ENCODE measurements at places on chromosomes 6 and 20.

GRCh38 chr6:153149891-153150290 lies 18.8 kb upstream of the RGS17 start:
- DNase-seq: no peak

GRCh38 chr6:4323322-4323721 lies 187.9 kb upstream of the ECI2 start:
- no peak for DNase-seq

- DNase-seq: no peak
Observed at GRCh38 chr6:132253211-132253610, 148.1 kb downstream of the MOXD1 start.

DNA sequence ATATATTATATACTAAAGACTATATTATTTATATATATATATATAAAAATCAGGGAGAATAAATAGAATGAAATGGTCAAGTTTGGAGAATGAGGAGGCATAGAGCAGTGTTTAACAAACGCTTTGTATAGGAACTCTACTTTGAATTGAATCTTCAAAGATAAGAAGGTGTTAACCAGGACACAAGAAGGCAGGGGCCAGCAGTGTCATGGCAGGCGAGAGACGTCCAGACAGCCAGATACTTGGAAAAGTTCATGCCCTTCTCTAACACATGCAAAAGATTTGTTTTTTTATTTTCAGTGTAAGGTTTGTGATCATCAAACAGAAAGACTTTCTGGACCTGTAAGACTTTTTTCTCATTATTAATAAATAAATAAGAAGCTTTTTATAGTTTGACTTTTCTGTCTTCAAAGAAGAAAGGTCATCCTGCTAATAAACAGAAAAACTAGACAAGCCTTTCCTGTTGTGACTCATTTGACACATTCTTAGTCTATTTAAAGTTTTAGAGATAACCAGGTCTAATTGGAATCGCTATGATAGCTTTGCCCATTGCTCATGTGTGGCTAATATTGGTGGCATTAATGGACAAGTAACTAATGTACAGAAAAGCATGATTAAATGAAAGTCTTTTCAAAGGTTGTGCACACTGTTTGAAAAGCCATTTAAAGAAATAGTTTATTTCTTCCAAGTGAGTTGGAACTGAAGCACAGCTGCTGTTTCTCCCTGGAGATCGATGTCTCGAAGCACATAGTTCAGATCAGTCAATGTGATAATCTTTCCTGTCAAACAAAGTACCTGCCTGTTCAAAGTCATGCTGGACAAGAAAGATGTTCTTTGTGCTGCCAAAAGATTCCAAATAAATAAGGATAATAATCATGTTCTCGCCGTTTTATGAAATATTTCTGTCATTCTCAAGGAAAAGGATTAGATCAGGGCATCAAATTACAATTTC lies 420.4 kb upstream of the OPRM1 start:
- DNase-seq: no peak

DNA sequence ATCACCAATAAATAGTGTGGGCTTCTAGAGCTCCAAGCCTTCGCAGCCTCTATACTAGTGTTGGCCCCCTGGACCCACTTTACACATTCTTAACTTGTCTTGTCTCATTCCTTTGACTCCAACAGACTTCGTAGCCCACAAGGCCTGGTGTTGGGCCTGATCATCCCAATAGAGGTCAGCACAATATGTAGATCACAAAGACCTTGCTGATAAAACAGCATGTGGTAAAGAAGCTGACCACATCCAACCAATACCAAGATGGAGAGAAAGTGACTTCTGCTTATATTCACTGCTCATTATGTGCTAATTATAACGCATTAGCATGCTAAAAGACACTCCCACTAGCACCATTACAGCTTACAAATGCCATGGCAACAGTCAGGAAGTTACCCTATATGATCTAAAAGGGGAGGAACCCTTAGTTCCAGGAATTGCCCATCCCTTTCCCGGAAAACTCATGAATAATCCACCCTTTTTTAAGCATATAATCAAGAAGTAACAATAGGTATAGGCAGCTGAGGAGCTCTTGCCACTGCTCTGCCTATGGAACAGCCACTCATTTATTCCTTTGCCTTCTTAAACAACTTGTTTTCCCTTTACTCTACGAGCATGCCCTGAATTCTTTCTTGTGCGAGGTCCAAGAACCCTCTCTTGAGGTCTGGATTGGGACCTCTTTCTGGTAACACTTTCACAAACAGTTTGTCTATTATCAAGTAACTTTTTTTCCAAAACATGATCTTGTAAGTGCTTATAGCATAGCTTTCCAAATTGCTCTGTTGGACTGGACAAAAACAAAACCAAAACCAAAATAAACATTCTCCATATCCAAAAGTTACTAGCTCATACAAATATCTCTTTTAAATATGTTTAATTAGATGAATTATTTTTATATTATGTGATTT lies 54.6 kb upstream of the ECHDC1 start:
- DNase-seq: no peak

- DNase-seq: no peak
Observed at GRCh38 chr6:129954749-129955431, 63.5 kb upstream of the L3MBTL3 start.

DNA sequence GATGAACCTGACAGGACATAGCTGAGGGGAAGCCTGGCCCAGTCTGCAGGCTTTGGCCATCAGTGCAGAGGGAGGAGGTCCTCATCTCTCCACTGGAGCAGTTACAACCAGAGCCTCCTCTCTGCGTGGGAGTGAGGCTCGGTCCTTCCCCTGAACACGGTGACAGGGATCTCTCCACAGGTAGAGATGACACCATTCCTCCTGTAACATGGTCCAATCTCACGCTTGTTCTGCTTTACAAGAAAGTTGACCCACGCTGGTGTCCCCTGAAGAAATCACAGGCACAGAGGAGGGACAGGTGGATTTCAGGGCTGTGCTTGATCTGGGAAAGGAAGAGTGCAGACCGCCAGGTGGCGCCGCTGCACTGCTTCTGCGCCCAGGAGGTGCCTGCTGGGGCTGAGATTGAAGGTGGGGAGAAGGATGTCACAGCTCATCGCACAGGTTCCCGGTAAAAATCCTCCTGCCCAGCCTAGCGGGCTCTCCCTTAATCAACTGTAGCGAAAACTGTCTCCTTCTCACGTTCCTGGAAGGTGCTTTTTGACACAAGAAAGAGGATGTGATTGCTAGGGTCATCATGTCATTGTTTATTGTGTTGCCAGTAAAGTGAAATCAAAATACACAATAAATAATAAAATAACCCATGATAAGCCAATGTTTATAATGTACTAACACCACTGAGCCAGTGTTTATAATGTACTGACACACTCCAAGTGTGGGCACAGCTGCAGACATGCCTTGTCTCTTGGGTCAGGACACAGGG lies 20.4 kb downstream of the HLA-G start:
- peak; percentile 63 for DNase-seq

DNA sequence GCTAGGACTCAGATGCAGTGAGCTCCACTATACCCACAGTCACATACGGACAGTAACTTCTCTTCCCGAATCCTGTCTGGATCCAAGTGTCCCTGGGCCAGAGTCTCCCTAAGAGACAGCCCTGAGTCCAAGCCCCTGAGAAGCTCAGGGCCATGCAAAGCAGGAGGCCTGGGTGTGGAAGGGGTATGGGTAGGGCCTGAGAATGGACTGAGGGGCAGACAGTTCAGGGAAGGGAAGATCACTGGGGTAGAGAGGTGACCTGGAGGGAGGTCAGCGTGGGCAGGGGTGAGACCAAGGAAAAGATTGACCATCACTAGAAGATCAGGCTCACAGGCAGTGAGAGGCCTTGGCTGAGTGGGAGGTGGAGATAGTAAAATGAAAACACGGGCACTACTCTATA lies 8.8 kb downstream of the RPS6KA2 start:
- DNase-seq: no peak

DNA sequence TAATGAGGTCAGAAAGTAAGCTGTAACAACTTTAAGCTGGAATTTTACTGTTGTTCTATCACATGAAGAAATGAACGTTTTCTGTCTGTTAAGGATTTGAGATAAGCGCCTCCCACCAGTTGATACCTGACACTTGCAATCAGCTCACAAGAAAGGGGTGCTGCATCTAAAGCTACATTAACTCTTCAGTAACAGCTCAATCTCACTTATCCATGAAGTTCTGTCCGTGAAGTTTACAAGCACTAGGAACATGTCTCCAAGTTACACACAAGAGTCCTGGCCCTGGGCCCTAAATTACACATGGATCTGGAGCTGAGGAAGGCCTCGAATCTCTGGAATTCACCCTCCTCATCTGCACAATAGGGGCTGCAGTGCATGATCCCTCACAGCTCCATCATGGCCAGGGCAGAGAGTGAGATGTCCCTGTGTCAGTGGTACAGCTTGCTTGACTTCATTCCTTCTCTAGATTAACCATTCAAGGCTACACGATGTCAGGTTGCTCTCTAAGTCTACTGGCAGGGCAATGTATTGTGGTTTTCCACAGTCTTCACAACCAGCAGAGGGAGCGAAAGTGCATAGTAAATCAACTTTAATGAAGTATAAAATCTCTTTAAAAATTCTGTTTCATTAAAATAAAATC lies 182.4 kb upstream of the MCHR2 start:
- peak; percentile 8 for DNase-seq

- no peak for DNase-seq
Observed at GRCh38 chr20:16555754-16556153, 17.5 kb downstream of the KIF16B start.

GRCh38 chr6:31715022-31715958 lies at the start of gene LY6G6D:
LY6G6D (plus strand) TSS chr6:31715348; CDS start chr6:31715356, 8 bp downstream.
- no peak for DNase-seq

GRCh38 chr6:166121726-166122125 lies 45.9 kb downstream of the TBXT start:
- DNase-seq: no peak

DNA sequence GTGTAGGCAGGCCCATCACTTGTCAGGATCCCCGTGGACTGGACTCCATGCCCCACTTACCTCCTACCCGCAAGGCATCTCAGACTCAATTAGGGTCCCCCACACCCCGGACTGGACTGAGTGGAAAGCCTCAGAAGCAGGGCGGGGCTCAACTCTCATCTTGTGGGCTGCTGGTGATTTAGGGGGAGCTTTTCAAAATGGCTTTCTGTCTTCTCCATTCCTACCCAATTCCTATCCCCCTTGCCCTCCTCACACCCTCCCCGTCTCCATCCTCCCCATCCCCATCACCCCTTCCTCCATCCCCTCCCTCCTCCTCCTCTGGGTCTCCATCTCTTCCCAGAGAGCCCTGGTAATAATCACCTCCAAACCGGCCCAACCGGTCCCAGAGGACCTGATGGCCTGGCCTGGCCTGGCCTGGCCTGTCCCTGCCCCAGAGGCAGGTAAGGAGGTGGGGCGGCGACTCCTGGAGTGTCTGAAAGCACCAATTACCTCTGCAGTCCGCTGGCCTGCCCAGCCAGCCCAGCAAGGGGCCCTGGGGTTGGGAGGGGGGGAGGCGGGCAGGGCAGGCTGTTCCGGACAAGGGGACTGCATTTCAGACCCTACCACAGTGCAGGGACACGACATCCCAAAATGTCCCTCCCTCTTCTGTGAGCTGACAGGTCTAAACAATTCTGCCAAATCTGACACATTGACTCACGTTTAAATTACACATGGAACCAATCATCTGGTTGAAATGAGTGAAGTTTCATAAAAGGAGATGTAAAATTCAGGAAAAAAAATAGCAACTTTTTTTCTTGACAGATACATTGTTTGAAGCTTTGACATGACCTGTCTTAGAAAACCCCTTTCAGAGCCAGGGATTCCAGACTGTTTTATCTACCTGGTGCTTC lies 24.8 kb downstream of the MAFB start:
- DNase-seq: no peak

GRCh38 chr6:157346373-157346772 lies 23.1 kb upstream of the TMEM242 start:
- DNase-seq: no peak

DNA sequence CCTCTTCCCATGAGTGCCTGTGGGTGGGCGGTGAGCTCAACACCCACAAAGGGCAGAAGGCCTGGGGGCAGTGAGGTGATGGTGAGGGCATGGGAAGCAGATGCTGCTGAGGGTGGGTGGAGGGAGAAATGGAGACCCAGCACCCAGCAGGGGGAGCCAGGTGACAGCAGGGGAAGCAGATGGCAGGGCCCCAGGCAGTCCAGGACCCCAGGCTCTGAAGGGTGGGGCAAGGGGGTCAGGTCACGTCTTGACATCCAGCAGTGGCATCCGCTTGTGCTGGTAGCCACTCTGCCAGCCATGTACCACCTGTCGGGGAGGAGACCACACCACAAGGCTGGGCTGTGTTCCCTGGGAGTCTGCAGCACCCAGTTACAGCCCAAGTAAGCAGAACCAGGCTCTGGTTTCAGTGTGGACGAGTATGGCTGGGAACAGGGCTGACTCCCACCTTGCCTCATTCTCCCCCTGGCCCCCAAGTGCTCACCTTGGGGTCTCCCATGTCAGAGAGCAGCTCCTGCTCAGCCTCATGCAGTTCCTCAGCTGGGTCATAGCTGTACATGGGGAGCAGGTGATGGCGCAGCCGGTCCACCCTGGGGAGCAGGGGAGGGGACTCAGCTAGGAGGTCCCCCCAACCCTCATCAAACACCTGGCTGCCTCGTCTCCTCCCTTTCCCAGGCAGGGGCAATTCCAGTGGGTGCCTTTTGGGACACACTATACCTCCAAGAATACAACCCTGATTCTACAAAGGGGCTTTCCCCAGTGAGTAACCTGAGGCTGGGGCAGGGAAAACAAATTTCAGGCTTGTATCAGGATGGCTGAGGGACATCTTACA lies 2.0 kb downstream of the SMIM29 start:
- DNase-seq: no peak

- DNase-seq: no peak
Observed at GRCh38 chr6:30747902-30748769, 3.8 kb upstream of the IER3 start.

DNA sequence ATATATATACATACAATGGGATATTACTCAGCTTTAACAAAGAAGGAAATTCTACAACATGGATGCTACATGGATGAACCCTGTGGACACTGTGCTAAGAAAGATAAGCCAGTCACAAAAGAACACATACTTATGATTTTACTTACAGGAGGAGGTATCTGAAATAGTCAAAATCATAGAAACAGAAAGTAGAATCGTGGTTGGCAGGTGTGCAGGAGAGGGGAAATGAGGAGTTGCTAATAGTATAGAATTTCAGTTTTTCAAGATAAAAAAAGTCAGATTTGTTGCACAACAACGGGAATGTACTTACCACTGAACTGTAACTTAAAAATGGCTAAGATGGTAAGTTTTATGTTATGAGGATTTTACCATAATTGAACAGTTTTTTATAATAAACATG lies 706.3 kb downstream of the TFAP2A start:
- DNase-seq: no peak

- DNase-seq: no peak
Observed at GRCh38 chr20:9262653-9263194, 193.8 kb downstream of the PLCB4 start.
